ENCODE measurements at places on chromosomes 13 and 19. TPM values are rescaled to one million over a fixed set of nuclear protein-coding genes. Genes with fewer than 3 reads are reported as not detected.

The ZNF439 gene
- total RNA-seq, result 8.4 TPM

The TEX29 gene
- not detected for total RNA-seq

The RNF17 gene
- total RNA-seq, result 0.28 TPM

The NLRP9 gene
- total RNA-seq, result not detected

The NCAN gene
- not detected for total RNA-seq

The OR2Z1 gene
- total RNA-seq, result not detected

The GPR4 gene
- not detected for total RNA-seq

The ING1 gene
- total RNA-seq, result 9.1 TPM

The MEIS3 gene
- 32.4 TPM for total RNA-seq

The KDELR1 gene
- 57.8 TPM for total RNA-seq

The VPS36 gene
- total RNA-seq, result 16.7 TPM

The TGFBR3L gene
- not detected for total RNA-seq

The A1BG gene
- 4.5 TPM for total RNA-seq

The SYNE4 gene
- total RNA-seq, result not detected

The SPHK2 gene
- total RNA-seq, result 1.6 TPM
